ENCODE measurements at places on chromosomes 12 and 14.

DNA sequence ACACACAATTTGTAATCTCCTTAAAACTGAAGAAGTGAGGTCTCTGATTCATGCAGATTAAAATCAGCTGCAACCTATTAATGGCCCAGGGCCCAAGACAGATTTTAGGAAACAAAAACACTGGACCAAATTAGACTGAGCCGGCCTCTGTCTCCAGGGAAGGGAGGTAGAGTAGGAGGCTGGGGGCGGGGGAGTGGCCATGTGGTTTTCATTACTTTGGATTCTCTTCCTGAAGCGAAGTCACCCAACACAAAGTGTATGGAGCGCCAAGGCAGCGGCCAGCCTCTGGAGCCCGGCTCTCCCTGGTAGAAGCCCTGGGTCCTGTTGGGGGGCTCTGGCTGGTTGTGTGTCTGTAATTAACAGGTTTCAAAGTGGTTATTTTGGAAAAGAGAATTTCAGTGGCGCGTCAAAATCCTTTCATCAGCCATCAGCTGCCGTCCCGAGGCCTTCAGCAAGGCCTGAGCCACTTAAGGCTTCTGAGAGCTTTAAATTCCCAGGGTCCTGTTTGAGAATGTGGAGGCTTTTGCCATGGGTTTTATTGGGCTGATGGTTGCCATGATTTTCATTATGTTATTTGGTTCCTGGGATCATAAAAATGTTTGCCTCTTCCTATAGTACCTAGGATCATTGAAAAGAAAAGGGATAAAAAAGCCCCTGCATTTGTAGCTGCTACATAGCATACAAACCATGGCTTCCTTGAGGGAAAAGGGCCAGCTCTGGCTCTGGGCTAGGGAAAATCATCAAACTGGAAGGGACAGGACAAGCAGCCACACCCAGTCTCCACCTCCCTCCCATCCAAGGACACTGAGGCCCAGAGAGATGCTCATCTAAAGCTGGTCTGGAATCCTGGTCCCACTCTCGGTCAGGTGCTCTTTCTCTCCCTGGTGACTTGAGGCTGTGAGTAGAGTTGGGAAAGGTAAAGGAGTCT, 282.4 kb downstream of the ZFP36L1 start:
- DNase-seq = no peak

- DNase-seq = no peak
These were observed 292.4 kb upstream of the TBX3 start for GRCh38 chr12:114976372-114976771.

DNA sequence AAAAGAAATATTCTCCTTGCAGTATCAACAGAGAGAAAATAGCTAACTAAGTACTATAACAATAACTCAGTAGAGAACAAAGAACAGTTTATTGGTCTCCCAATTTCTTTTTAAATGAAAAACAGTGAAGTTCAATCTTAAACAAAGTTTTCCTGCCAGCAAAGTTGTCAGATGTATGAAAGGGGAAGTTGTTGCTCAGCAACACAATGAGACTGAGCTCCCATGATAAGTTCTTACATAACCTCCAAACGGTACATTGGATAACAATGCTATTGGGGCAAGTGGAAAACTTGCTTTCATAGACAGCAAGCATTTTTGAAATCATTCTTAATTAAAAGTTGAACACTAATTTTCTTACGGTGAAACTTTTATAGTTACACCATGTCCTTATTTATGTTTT, 94.9 kb downstream of the ALG10B start:
- no peak for DNase-seq

DNA sequence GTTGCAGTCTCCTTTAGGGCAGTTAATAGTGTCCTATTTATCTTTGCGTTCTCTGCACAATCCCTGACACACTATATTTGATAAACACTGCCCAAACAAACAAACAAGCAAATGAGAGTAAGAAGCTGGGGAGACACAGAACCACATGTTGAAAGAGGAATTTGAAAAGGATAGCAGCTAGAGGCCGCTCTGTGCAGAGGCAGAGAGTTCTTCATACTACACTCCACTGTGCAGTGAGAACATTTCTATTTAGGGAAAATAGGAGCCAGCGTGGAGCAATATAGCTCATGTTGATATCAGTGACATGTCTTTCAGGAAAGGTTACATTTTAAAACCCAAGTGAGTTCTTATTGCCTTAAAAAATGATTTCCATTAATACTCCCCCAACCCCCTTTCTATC, 140.3 kb upstream of the SEL1L start:
- DNase-seq = no peak

DNA sequence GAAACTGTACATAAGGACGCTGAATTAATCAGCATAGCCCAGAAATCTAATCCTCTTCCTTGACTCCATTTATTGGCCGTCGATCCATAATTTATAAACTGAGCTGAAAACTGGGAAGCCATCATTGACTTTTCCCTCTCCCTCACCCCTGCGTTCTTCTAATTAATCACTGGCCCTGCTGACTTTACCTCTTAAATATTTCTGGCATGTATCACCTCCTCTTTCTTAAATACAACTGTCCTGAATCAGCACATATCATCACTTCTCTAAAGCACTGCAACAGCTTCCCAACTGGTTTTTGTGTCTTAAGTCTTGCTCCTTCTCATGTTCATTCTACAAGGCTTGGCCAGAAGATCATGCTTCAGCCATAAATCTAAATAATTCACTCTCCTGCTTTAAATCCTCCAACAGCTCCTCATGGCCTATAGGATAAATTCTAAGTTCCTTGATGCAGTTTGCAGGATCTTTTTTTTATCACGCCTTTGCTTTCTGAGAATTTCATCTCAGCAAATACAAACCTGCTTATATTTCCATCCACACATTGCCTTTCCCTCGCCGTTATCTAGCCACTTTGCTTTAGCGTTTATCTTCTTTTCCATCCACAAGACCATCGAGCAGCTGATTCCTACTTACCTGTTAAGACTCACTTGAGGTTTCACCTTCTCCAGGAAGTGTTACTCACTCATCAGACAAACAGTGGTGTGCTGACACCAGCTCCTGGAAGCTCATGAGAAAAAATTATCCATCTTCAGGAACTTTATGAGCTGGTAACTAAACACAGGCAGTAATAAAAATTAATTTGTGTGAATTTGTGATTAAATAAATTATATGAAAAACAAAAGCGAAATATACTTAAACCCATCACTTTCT, 295.6 kb upstream of the FLRT2 start:
- DNase-seq = no peak

DNA sequence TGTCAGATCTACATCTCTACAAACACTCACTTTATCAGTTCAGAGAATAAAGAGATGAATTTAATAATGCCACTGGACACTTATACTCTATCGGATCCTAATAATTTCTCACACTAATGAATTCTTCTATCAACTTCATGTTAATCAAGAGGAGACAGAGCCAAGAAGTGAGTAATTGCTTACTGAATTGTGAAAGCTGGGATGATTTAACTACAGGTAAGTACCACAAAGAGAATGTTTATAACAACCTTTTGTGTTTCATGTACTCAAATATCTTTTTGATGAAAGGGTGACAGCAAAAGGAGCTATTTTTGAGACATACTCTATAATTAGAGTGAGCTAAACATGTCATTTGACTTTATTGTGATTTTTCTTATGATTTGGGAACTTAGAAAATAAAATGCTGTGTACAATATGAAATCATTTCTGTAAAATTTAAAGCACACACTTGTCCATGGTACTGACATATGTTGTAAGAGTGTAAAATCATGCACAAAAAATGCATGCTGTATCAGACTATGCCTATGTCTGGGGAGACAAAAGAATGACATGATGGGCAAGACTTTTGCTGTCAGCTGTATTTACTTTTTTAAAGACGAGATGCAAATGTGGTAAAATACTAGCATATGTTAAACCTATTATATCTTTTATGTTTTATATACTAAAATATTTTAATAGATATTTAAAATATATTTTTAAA, 361.2 kb downstream of the CCER1 start:
- no peak for DNase-seq

All from stimulated activated naive CD4-positive, alpha-beta T cell treated with Interleukin-2 at 50 U/mL for 16 hours (primary cell).